ENCODE measurements at places on chromosomes 3 and 15.

DNA sequence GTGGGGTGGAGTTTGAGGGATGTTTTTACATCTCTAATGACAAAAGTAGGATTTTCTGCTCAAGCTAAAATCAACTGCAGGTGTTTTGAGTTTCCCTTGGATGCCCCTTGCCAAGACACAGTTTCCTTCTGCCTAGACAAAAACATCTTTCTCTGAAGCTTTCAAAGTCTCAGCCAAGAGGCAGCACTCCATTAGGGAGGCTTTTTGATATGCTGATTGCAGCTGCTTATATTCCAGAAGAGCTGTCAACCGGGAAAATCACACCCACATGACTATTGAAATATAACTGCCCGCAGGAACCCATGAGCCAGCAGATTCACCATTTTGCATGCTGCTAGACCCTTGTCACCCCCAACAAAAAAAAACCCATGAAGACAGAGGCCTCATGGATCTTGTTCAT lies 27.5 kb upstream of the ZNF148 start:
- no peak for DNase-seq

GRCh38 chr3:36686516-36686915 lies 77.8 kb downstream of the DCLK3 start:
- DNase-seq: no peak

DNA sequence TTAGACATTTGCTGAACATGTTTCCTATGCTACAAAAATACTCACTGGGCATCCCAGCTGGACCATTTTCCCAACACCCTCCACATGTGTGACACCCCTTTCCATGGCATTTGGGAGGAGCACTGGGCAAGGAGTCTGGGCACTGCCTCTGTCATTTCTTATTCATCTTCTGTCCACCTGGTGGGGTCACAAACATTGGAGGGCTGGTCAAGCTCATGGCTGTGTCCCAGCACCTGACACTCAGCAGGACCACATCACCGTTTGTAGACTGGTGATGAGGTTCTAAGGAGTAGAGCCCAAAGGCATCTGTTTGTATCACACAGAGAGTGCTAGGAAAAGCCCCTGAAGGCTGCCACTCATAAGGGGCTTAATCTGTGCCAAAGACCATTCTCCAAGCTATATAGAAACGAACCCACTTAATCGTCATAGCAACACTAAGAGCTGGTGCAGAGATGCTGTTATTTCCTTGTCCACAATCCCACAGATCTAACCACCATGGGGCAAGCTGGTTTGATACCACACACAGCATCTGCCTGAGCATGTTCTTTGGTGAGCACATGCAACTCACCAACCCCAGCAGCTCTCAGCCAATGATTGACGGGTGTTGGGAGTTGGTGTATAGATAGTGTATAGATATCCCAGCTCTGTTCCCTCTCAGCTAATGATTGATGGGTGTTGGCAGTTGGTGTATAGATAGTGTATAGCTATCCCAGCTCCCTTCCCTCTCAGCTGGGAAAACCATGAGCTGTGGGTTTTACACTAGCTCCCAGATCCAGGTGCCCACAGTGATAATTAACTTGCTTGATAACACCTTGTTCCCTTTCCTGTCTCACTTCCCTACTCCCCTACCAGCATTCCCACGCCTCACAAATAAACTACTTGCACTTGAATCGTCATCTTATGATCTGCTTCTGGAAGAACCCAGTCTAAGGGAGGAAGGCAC lies 42.7 kb upstream of the ATP2B2 start:
- no peak for DNase-seq

DNA sequence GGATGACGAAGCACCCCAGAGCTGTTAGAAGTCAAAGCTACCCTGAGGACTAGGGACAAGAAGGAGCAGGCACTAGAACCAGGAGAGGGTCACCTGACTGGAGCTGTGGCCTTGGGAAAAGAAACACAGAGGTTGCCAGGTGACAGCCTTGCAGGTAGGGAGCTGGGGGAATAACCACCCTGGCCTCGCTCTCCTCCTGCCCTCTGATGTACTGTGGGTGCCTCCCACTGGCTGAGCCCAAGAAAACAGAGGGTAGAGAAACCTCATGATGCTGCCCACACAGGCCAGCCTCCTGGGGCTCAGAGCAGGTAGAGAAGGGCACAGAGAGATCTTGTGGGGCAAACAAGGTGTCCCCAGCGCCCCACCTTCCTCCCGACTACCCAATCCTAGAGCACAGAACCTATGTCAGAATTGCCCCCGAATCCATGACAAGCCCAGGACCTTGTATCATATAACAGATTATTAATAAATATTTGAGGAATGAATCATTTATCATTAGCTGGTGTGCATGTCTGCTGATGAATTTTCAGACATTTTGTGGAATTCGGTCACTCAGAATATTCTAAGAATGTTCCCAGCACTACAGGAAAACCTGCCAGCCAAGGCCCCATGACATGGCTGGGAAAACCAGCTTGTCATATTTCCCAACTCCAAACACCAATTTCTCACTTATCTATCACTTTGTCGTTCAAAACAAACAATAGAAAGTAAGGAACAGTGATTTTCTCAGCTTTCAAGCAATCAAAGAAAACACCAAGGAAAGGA lies 59.8 kb upstream of the MEX3B start:
- no peak for DNase-seq

DNA sequence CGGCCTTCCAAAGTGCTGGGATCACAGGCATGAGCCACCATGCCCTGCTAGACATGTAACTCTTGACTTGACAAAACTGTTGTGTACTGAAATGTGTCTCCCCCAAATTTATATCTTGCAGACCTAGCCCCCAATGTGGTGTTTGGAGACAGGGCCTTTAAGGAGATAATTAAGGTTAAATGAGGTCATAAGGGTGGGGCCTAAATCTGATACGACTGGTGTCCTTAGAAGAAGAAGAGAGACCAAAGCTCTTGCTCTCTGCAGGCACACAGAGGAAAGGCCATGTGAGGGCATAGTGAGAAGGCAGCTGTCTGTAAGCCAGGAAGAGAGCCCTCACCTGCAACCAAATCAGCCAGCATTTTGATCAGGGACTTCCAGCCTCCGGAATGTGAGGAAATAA lies 361.3 kb downstream of the SV2B start:
- DNase-seq: no peak

DNA sequence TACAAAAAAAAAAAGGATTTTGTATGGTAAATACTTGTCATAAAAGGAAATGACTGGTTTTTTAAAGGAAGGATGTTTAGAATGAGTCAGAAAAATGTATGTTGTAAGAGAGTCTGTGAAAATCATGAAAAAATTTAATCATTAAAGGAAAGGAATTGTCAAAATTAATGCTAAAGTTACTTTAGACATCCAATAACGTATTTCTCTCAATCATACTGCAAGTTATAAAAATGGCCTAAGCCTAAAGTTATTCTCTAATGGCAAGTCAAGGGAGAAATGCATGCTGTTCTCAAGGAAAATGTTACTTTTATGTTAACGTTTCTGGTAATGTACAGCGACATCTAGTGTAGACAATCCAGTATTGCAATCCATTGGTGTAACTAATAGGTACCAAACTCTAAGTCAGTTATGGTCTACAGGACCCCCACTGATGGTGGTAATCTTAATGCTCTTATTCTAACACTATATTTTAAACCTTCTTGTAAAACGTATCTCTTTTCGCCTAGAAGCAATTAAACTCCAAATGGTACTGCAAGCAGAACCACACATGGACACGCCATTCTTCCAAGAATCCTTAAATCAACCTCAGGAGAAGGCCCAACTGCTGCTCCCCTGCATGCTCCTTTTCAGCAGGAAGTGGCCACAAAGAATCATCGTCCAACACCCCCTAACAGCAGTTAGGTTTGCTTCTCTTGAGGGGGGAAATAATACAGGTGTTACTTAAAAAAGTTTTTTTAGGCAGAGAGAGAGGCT lies 35.2 kb downstream of the NCEH1 start:
- peak; percentile 55 for DNase-seq

Data from Panc1 (cell line).